ENCODE measurements at places on chromosomes 2 and 18.

- DNase-seq, result no peak
Observed at GRCh38 chr2:221817052-221817451, 244.9 kb upstream of the EPHA4 start.

- DNase-seq, result no peak
Observed at GRCh38 chr2:81658227-81658626, 1353.7 kb upstream of the LRRTM1 start.

GRCh38 chr2:238203973-238204683 is 633 bp upstream of the ILKAP start:
- DNase-seq, result peak; percentile 92

DNA sequence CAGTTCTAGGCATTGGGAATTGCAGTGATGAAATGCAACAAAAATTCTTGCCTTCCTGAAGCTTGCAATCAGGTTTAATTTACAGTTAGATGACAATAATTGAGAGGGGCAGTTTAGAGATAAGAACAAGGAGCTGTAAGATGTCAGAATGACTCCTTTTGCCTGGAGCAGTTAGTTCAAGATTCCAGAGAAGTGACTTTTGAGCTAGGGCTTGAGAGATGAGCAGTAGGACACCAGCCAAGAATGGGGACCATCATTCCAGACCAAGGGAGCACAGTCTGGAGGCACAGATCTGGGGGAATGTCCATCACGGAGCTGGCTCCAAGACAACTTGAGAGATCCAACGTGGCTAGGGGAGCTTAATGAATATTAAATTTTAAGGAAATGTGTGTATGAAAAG is 26.8 kb downstream of the CACNB4 start:
- no peak for DNase-seq

DNA sequence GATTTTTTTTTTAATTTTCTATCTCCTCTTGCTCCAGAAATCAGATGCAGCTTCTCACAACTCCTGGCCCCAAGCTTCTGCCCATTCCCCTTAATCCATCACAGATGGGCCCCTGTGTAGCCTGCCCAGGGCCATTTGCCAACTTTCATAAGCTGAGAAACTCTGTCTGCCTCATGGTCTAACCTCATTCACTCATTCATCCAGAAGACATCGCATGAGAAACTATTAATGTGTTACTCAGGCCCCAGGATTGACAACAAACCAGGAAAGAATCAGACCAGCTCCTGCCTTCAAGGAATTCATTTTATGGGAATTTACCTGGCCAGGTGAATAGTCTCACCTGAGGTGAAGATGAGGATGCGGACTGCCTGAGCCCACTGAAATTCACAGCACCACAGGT is 35.0 kb downstream of the SLC14A2 start:
- DNase-seq, result no peak

DNA sequence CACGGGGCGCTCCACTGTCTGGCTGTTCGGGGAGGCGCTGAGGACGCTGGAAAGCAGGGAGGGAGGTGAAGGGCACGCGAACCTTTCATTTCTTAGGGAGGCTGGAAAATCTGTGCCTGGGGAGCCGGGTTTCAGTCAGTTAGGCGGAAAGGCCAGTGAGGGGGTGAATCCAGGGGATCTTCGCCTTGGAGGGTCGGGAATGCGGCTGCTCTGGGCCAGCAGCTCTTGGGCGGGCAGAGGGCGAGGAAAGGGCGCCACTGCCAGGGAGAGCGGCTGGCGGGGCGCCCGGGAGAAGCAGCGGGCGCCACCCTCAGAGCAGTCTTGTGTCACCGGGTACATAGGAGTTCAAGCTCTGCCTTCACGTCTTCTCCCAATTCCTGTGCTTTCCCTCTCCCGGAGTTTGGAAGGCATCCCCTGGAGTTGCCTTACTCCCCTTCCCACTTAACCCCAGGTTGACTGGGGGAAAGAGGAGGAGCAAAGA is 1.4 kb downstream of the CCDC85A start:
- DNase-seq, result peak; percentile 16

DNA sequence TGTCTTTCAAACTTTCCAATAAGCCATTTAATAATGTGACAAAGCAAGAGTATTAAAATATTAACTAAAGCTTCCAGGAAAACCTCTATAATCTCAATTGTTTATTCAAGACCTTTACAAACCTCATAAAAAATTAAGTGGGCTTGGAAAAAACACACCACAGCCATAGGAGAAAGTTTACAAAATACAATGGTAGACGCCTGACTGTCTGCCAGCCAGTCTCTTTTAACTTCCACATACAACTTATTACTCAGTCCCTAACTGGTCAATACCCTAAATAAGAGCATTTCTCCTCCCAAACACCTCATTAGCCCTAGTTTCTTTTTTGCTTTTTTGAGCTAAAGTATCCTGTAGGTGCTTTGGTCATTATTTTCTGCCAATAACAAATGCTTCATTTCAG is 247.4 kb upstream of the CYP26B1 start:
- no peak for DNase-seq

DNA sequence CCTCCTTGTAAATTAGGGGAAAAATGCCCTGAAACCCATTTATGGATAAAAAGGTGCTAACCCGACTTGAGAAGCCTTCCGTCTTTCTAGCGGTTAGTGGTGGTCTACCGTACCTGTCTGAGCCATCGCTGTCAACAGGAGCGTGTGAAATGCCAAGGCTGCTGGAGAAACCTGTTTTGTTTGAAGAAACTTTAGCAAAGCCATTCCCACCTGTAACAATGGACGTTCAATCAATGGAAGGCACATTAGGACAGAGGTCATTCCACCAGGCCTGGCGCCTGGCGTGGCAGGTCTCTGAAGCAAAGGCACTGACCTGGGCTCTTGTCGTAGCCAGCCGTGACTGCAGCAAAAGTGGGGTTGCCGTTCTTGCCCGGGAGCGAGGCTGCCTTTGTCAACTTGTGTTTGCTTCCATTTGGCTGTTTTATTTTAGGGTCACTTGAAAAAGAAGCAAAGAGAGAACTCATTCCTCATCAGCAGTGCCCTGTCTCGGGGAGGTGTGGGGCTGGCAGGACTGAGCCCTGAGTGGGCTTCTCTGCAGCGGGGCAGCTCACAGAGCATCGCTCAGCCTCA is 47.2 kb downstream of the ZAP70 start:
- DNase-seq, result no peak

DNA sequence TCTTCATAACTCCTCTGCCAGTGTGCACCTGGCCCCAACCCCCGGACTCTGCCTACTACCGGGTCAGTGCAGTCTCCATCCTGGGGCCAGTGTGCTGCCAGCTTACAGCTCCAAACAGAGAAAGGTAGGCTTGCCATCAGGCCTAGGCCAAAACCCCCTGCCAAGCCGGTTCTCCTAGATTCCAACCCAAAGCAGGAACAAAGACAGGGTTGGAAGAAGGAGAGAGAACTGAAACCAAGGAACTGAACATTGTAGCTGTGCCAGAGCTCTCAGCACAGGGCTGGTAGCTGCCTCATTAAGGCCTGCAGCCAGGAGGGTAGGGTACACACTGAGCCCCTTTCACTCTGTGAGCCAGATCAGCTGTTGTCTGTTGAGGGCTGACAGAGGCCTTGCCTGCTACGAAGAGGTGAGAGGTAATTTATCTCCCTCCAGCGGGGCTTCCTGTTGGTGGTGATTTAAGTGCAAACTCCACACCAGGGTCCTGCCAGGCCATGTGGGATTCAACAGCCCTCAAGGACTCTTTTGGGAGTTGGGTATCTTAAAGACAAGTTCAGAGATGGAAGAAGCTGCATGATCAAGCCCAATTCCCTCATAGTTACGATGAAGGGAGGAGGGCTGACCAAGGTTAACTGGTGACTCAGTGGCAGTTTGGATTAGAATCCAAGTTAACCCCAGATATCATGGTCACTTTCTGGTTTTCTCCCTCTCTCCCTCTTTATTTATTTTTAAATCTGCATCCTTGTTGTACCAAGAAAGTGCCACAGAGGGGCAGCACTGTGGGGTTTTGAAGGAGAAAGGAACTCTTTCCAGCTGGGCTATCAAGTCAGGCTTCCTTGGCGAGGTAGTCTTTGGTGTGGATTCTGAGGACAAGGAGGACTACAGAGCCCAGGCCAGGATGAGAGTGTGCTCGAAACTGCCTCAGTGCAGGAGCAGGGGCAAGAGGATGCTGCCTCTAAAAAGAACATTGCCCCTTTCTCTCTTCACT is 48.1 kb downstream of the CYRIA start:
- peak; percentile 49 for DNase-seq

- no peak for DNase-seq
Observed at GRCh38 chr2:151760139-151760650, 25.9 kb upstream of the NEB start.

- DNase-seq, result no peak
Observed at GRCh38 chr2:231339316-231339715, 56.2 kb upstream of the B3GNT7 start.

GRCh38 chr2:152093464-152093863 is 5.4 kb downstream of the CACNB4 start:
- no peak for DNase-seq

- DNase-seq, result no peak
Observed at GRCh38 chr2:120206022-120206581, 17.1 kb downstream of the TMEM185B start.

DNA sequence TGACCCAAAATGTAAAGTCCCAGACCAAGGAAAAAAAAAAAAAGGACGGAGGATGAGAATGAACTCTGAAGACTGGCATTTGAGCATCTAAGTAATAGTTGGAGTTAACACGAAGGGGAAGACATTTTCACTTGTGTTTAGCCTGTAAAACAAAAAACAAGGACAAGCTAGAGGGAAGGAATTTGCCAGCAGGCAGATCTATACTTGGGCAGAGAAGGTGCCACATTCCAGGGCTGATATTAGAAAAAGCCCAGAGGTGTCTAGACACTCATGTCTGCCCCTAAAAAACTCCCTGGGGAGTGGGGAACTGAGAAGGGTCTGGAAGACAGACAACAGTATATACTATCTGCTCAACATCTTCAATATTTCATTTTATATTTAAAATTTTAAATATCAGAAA is 171.1 kb downstream of the ZEB2 start:
- DNase-seq, result no peak

GRCh38 chr18:44914028-44914427 is 233.3 kb downstream of the SETBP1 start:
- no peak for DNase-seq

GRCh38 chr18:2983296-2983695 is 29.6 kb downstream of the LPIN2 start:
- DNase-seq, result no peak

DNA sequence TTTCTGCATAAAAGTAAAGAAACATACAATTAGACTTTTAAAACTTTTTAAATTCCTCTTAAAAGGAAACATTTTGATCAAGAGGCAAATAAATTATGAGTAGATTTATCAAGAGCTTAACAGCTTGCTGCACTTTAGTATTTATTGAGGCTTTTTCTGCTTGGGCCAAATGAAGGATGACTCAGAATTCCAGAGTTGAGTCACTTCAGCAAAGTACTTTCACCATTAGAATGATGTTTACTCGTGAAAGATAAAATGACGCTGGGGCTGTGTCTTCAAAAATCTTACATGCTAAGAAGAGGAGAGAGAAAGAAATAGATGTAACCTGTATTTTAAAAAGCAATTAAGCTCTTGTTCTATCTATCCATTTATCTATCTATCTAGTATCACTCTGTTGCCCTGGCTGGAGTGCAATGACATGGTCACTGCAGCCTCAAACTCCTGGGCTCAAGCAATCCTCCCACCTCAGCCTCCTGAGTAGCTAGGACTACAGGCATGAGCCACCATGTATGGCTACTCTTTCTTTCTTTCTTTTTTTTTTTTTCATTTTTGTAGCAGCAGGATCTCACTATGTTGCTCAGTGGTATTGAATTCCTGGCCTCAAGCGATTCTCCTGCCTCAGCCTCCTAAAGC is 75.3 kb upstream of the RIOK3 start:
- DNase-seq, result no peak

- DNase-seq, result no peak
Observed at GRCh38 chr2:48829036-48829435, 73.5 kb upstream of the LHCGR start.

DNA sequence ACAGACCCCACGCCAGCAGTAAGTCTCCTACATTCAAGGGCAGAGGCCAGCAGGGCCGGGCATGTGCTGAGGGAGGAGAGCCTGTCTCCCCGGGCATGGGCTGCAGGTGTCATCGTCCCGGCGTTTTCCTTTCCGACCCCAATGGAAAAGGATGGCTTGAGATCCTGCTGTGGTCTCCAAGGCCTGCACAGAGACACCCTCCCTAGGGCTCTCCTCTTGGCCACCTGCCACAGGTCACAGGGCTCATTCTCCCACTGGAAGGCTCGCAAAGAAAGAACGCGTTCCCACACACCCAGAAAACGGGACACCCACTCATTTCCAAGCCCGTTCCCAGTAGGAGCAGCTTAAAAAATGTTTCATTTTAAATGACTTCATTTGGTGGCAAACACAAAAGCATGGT is 41.0 kb downstream of the DIPK1C start:
- DNase-seq, result no peak

Measured in hematopoietic multipotent progenitor cell treated with erythropoietin and hydrocortisone succinate and interleukin-3 and kit ligand, for 6 days (in vitro differentiated cells).